IMR-90 (cell line): ENCODE measurements at places on chromosomes 7 and 10.

DNA sequence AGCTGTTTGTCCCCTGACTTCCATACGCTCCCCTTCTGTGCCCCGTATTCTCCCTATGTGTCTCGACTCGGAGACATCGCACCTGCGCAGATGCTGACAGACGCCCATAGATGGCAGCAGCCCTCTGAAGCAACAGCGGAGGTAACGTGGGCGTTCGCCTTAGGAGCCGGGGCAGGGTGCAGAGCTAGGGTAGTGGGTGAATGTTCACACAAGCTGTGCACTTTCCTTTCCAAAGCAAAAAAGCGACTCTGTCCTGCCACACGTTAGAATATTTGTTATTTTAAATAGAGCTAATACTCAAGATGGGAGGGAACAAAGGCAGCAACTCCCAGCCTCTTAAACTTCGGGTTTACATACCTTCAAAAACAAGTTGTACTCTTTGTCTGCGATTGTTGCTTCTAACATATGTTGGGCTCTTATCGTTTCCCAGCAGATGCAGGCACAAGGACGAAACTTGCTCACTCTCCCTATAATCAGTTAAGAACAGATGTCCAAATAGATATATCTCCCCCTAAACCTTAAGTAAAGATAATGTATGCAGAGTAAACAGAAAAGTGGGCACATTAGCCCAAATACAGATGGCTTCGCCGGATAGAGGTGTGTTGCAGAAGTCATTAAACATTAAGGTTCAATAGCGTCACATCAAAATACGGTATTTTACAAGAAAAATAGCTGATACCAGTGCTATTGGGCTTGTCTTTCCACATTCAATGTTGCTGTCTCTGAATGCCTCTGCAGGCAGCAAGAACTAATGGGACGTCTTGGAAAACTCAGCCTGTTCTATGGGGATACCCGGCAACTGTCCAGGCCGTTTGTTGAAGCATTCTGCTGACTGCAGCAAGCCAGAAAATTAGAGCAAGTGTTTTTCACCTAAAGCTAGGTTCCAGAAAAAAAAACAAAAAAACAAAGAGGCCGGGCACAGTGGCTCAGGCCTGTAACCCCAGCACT lies 340.3 kb upstream of the PRKCQ start:
- DNase-seq: peak; percentile 28
- H3K4me3 ChIP-seq: no peak overlapping the region
- H3K36me3 ChIP-seq: no peaks in the 10 kb centered on the region
- H3K27ac ChIP-seq: no peak overlapping the region
- no peaks in the 10 kb centered on the region for H3K4me1 ChIP-seq

GRCh38 chr10:76388321-76389023 lies 957.0 kb downstream of the LRMDA start:
- H3K27ac ChIP-seq: no peak overlapping the region
- no peaks in the 10 kb centered on the region for H3K27me3 ChIP-seq
- H3K4me3 ChIP-seq: no peak overlapping the region
- no peaks in the 10 kb centered on the region for H3K36me3 ChIP-seq
- DNase-seq: peak; percentile 29
- no peaks in the 10 kb centered on the region; the same call in 1 of the 2 replicates for H3K4me1 ChIP-seq

DNA sequence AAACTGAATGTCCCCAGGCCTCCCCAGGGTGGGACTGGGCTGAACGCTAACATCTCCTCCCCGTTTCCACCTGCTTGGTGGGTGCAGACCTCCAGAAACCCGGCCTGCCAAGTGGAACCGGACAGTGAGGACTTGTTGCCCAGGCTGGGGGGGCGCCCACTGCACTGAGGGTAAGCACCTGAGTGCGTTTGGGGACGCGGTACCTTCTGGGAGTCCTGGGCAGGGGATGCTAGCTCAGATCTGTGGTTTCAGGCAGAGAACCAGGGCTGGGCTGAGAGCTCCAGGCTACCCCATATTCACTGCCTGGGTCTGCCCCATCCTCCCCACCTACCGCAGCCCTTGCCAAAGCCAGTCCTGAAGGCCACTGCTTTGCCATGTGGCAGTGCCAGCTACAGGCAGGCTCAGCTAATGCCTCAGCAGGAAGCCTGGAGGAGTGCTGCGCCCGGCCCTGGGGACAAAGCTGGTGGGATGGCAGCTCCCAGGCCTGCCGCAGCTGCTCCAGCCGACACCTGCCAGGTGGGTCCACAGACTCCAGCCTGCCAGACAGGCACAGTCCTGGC lies 3.5 kb upstream of the ZNF467 start:
- no peaks in the 10 kb centered on the region; the same call in 1 of the 2 replicates for H3K4me1 ChIP-seq
- no peaks in the 10 kb centered on the region for H3K36me3 ChIP-seq
- H3K27ac ChIP-seq: no peak overlapping the region
- H3K27me3 ChIP-seq: peaks cover 41% of the 10 kb centered on the region

- H3K4me1 ChIP-seq: peaks cover 2% of the 10 kb centered on the region
- no peak overlapping the region for H3K4me3 ChIP-seq
- H3K27me3 ChIP-seq: peaks cover 9% of the 10 kb centered on the region
Observed at GRCh38 chr7:135321556-135321955, 87.9 kb downstream of the STRA8 start.

DNA sequence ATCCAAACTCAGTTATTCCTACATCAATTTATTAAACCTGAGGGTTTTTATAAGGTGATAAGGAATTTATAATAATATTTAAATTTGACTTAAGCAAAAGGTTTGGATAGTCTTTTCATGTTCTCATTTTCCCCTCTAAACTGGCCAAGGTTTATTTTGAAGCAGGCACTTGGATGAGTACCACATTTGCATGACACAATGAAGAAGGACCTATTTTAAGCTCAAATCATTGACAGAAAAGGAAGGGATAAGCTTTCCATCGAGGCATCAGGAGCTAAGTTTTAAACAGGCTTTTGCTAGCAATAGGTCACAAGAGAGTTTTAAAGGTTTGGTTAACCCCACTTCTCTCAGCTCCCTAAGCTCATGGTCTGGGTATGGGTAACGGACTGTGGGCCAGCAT lies 28.7 kb upstream of the FAM13C start:
- no peak for DNase-seq
- peaks cover 10% of the 10 kb centered on the region for H3K4me1 ChIP-seq
- no peak overlapping the region for H3K27ac ChIP-seq
- H3K36me3 ChIP-seq: no peaks in the 10 kb centered on the region

- no peaks in the 10 kb centered on the region for H3K36me3 ChIP-seq
- no peaks in the 10 kb centered on the region for H3K4me1 ChIP-seq
- no peak overlapping the region for H3K4me3 ChIP-seq
- H3K27me3 ChIP-seq: no peaks in the 10 kb centered on the region
Observed at GRCh38 chr7:88344956-88345832, 38.5 kb upstream of the STEAP4 start.
